ENCODE measurements at places on chromosomes 7 and 10.
A peak's percentile ranks its signal among the peaks of the same experiment; 100 is the strongest.

GRCh38 chr10:85921789-85922188, 444.8 kb downstream of the GRID1 start:
- H3K36me3 ChIP-seq = no peaks in the 10 kb centered on the region
- no peaks in the 10 kb centered on the region for H3K27me3 ChIP-seq
- H3K4me3 ChIP-seq = no peak overlapping the region
- DNase-seq = no peak
- no peaks in the 10 kb centered on the region for H3K4me1 ChIP-seq
- no peak overlapping the region for H3K27ac ChIP-seq

DNA sequence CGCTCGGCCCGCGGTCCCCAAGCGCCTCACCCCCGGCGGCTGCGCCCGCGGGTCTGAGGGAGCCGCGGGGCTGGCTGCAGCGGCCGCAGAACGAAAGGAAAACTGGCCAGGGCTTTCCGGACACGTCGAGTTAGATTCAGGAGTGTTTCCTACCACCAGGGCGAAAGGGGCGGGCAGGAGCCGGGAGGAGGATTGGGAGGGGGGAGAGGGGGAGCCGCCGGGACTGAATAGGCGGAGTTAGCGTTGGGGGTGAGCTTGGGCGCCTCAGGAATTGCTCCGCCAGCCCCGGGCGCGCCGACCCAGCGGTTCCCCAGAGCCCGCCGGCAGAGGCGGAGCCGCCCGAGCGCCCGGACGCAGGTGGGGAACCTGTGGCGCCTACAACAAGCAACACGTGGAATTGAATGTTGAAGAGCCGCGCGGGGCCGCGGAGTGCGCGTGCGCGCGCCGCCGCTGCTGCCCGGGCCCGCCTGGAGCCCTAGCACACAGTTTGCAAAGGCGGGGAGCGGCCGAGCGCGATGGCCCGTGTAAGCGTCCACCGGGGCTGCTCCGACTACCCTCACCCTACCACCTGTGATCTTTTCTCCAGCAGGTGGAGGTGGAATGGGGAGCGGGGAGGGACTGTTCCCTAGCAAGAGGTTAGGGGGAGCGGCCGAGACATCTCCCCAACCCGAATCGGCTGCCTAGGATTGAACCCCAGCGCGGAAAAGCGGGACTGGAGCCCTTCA, at the start of gene CADPS2:
TSS of gene CADPS2 (minus strand) at position 104 of the 725 bp plus-strand sequence. CDS start 123 bp downstream, outside the sequence.
- H3K27ac ChIP-seq = peak within 1 kb of the TSS; percentile 47
- peak within 1 kb of the TSS; percentile 82 for H3K4me3 ChIP-seq
- peaks cover 2% of the 10 kb centered on the region for H3K4me1 ChIP-seq
- DNase-seq = peak; percentile 95
- no peaks in the 10 kb centered on the region for H3K36me3 ChIP-seq

DNA sequence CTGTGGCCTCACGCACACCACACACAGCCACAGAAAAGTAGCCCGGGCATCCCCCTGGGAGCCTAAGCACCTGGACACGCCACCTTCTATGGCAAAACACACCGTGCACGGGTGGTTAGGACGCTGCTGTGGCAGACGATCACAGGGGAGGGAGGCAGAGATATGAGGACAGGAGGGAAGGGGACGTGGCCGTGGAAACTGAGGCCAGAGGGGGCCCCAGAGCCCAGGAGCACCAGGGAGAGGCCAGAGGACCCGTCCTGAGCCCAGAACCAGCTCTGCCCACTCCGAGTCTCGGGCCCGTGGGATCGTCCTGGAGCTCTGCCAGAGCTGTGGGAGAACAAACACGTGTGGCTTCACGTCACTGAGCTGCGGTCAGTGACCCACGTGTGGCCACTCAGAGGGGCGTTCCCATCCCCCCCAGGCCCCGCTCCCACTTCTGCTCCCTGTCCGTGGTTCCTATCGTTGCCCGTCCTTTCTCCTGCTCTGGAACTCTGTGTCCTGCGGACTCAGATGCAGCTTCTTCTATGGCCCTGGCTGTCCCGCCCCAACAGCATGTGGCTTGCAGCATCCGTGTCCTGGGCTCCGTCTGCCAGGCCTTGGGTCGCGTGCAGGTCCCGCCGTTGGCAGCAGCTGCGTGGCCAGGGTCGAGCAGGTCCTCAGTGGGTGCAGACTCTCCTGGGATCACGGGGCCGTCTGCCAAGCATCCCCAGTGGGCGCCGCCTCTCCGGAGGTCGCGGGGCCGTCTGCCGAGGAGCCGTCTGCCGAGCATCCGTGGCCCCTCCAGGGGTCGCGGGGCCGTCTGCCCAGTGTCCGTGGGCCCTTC, 31.0 kb downstream of the GET4 start:
- no peak overlapping the region for H3K27ac ChIP-seq
- peaks cover 4% of the 10 kb centered on the region for H3K36me3 ChIP-seq
- H3K4me1 ChIP-seq = peaks cover 11% of the 10 kb centered on the region
- H3K27me3 ChIP-seq = peaks cover 53% of the 10 kb centered on the region
- no peak for DNase-seq

DNA sequence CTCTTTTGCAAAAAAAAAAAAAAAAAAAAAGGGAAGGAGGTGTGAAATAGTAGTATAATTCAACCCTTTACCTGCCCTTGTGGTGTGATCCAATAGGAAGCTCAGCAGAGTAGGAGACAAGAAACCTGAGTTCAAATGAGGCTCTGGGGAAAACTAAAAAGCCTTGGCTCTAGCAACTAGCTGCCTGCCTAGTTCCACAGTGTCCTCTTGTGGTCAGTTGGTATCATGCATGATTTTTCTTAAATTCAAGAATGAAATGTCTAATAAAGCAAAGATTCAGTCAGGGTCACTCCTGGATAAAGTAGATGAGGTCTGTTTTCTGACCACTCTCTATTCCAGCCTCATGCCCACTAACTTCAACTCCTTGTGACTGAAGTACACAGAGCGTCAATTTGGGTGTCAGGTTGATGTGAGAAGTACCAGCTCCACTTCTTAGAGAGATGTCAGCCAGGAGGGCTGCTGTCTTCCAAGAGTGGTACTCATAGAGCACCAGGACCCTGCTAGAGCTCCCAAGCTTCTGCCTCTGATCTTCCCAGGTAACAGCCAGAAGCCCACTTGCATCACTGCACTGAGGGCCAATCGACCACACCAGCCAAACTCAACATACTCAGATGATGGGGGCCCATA, 10.5 kb downstream of the LSM5 start:
- no peak overlapping the region for H3K27ac ChIP-seq
- H3K36me3 ChIP-seq = no peaks in the 10 kb centered on the region
- H3K4me3 ChIP-seq = no peak overlapping the region
- peak; percentile 51 for DNase-seq

- H3K36me3 ChIP-seq = peaks cover 65% of the 10 kb centered on the region
- H3K4me3 ChIP-seq = no peak overlapping the region
- no peak for DNase-seq
- H3K27ac ChIP-seq = no peak overlapping the region
- no peaks in the 10 kb centered on the region for H3K4me1 ChIP-seq
Measured at GRCh38 chr7:149449897-149450296, 11.0 kb downstream of the ZNF777 start.

- no peaks in the 10 kb centered on the region for H3K27me3 ChIP-seq
- H3K4me3 ChIP-seq = no peak overlapping the region
- H3K4me1 ChIP-seq = no peaks in the 10 kb centered on the region
- no peak overlapping the region for H3K27ac ChIP-seq
Measured at GRCh38 chr10:91772869-91773268, 25.4 kb upstream of the TNKS2 start.

DNA sequence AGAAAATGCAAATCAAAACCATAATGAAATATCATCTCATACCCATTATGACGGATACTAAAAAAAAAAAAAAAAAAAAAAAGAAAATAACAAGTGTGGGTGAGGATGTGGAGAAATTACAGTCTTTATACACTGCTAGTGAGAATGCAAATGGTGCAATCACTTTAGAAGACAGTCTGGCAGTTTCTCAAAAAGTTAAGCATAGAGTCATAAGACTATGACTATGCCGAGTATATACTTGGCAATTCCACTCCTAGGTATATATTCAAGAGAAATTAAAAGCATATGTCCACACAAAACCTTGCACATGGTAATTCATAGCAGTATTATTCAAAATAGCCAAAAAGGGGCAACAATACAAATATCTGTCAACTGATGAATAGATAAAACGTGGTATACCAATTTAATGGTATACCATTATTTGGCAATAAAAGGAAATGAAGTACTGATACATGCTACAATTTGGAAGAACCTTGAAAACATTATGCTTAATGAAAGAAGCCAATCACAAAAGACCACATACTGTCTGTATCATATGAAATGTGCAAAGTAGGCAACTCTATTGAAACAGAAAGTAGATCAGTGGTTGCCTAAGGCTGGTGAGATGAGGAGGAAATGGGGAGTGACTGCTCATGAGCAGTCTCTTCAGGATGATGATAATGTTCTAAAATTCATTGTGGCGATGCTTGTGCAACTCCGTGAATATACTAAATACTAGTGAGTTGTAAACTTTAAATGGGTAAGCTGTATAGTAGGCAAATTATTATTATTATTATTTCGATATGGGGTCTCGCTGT, 90.1 kb upstream of the NANOS1 start:
- no peaks in the 10 kb centered on the region for H3K27me3 ChIP-seq
- H3K27ac ChIP-seq = no peak overlapping the region
- H3K36me3 ChIP-seq = no peaks in the 10 kb centered on the region
- H3K4me1 ChIP-seq = no peaks in the 10 kb centered on the region
- DNase-seq = no peak

All from mesenchymal stem cell (in vitro differentiated cells and primary cell).